ENCODE measurements at places on chromosomes 2 and 18.

DNA sequence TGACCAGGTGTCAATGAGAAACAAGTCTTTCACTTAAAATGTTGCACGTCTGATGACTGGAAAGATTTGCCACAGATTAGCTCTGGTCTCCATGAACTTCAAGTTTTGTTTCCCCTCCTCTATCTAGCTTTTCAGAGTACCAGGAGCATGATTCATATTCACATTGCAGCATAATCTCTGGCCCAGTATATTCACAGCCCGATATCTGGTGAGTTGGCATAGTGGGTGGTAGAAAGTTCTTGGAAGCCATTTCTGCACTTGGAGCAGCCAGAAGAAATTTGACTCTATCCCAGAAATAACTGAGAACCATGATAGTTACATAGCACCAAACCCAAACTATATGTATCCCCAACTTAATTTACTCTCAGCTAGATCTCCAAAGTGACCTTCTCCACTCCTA, 503.9 kb downstream of the PID1 start:
- no peak for DNase-seq

DNA sequence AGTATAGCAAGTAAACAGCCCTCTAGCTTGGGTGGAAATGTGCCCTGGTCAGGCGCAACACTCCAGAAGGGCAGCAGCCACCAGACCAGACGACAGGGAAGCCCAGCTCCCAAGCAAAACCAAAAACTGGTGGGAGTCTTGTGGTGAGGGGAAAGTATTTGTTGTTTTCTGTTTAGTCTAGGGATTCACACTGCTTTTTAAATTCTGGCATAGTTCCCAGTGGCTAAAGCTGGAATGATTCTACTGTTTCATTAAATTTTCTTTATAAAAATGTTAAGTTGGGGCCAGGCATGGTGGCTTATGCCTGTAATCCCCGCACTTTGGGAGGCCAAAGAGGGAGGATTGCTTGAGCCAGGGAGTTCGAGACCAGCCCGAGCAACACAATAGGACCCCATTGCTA, 38.5 kb downstream of the MERTK start:
- no peak for DNase-seq

- DNase-seq = no peak
Observed at GRCh38 chr2:29848566-29849310, 72.6 kb downstream of the ALK start.

DNA sequence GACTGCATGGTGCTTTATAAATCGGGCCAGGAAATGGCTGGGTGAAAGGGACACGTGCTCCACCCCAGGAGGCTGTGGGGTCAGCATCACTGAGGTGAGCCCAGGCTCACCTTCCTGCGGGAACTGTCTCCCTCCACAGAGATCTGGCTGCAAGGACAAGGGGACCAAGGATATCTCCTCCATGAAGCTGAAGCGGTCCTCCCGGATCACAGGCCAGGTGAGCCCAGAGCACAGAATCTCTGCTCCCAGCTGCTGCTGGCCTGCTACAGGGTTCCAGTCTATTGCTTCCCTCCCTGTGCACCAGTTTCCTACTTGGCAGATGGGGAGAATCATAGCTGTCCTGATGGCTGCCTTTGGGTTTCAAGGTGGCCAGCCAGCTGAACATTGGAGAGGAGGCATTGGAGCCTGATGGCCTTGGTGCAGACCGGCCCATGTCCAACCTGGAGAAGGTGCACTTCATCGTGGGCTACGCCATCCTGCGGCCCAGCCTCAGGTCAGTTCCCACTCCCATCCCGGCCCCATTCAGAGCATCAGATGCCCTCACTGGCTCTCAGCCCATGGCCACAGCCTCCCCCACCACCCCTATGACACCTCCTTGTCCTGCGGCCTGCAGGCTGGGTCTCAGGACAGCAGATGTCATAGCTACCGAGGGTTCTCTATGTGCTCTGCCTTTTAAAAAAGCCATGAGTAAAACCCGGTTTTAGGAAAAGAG, 33.7 kb upstream of the GPR17 start:
- DNase-seq = no peak

DNA sequence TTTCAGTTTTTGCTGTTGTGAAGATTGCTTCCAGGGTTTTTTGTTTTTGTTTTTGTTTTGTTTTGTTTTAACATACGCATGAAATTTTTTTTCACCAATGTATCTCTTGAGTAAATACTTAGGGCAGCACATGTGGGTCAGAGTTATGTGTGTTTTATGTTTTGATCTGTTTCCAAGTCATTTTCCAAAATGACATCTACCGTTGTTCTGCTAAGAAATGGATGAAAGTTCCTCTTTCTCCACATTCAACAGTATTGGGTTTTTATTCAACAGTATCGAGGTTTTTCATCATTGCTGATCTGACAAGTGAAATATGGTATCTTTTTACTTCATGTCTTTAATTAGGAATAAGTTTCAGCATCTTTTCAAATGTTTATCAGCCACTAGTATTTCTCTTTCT, 16.7 kb downstream of the RNF144A start:
- DNase-seq = no peak

DNA sequence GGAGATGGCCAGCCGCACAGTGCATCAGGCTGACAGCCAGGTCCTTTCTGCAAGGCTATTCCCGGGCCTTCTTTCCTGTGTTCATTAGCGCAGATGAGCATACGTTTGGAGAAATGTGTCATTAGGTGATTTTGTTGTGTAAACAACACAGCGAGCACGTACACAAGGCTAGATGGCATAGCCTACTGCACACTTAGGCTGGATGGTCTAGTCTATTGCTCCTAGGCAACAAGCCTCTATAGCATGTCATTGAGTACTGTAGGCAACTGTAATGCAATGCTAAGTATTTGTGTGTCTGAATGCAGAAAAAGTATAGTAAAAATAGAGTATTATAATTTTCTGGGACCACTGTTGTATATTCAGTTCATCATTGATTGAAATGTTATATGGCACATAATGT, 50.9 kb upstream of the PHLPP1 start:
- DNase-seq = no peak
